H1 (cell line): ENCODE measurements at places on chromosomes 2 and 18.

GRCh38 chr2:72185206-72185605, 37.5 kb upstream of the CYP26B1 start:
- no peak overlapping the region for H3K4me3 ChIP-seq
- H3K4me1 ChIP-seq: no peaks in the 10 kb centered on the region
- H3K27ac ChIP-seq: no peak overlapping the region

DNA sequence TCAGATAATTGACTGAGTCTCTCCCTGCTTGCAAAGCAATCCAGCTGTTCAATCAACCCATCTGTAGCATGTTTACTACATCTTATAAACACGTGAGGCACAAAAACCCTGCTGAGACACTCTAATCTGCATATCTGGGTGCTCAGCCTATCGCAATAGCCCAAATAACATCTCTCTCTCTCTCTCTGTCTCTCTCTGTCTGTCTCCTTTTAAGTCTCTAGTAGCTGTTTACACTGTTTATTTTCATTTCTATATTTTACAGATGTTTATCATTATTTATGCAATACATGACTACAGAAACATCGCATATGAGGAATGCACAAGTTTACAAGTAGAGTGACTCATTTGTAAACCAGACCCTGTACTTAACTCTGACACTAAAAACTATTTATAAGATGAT, 422.1 kb upstream of the DSEL start:
- H3K27ac ChIP-seq: no peak overlapping the region
- no peak overlapping the region for H3K4me3 ChIP-seq
- no peaks in the 10 kb centered on the region for H3K36me3 ChIP-seq
- H3K4me1 ChIP-seq: no peaks in the 10 kb centered on the region

- no peak for DNase-seq
- H3K4me1 ChIP-seq: no peaks in the 10 kb centered on the region
- H3K36me3 ChIP-seq: no peaks in the 10 kb centered on the region; the same call in 1 of the 2 replicates
- H3K4me3 ChIP-seq: no peak overlapping the region
Measured at GRCh38 chr2:241443486-241444223, 64.7 kb downstream of the STK25 start.

DNA sequence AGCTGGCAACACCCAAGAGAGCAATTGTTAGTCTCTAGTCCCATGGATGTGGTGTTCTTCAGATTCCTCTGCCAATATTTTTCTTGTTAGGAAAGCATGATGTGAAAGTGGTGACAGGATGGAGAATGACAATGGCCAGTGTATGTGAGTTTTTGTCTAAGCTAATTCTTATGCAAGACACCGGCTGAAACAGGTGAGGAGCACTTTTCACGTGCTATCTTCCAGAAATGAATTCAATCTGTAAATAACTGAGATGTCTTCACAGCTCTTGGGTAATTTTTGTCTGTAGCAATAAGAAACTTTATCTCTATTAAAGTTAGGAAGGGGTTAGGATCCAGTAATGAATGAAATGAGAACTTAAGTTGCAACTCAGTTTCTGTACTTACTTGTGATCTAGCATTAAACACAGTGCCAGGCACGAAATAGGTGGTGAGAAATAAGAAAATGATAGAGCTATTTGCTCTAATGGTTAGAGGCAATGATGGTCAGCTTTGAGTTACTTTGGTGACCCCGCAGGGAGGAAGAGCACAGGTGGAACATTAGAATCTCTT, 676 bp upstream of the AGPS start:
- DNase-seq: no peak
- H3K36me3 ChIP-seq: no peaks in the 10 kb centered on the region

DNA sequence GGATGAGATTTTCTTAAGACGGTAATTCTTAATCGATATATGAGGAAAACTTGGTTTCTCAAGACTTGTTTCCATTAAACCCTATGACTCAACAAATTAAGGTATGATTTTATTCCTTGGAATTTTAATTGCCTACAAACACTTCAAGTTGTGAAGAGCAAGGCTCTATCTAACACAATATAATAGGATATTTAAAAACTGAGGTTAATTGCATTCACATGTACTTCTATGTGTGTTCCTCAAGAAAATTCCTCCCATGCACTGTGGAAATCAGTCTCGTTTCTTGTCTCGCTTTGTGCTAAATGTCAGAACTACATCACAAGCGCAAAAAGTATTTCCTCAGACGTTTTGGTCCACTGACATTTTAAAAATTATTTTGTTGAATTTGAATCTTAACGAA, 109.6 kb upstream of the UNC80 start:
- DNase-seq: no peak
- no peaks in the 10 kb centered on the region for H3K27me3 ChIP-seq
- H3K4me3 ChIP-seq: no peak overlapping the region
- no peaks in the 10 kb centered on the region for H3K36me3 ChIP-seq

- H3K4me3 ChIP-seq: no peak overlapping the region
- H3K27ac ChIP-seq: no peak overlapping the region
- H3K4me1 ChIP-seq: peaks cover 10% of the 10 kb centered on the region; the same call in 1 of the 2 replicates
- DNase-seq: no peak
- H3K36me3 ChIP-seq: no peaks in the 10 kb centered on the region
Measured at GRCh38 chr2:122663620-122664019, 908.2 kb downstream of the TSN start.

DNA sequence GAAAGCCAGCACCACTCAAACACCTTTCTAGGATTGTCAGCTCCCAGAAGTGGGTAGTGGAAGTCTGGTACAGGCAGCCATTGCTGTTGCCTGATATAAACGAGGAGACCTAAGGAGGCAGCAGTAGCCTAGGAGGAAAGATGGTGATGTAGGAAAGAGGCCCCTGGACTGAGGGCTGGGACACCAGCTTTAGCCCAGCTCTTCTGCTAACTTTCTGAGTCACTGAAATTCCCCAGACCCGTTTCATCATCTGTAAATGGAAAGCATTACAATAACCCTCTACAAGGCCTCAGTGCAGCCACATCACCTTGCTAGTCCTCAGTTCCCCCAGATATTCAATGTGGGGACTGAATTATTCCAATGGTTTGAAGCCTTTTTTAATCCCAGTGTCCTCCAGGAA, 336.5 kb downstream of the TNS1 start:
- no peaks in the 10 kb centered on the region for H3K27me3 ChIP-seq
- no peaks in the 10 kb centered on the region for H3K36me3 ChIP-seq
- H3K4me3 ChIP-seq: no peak overlapping the region

DNA sequence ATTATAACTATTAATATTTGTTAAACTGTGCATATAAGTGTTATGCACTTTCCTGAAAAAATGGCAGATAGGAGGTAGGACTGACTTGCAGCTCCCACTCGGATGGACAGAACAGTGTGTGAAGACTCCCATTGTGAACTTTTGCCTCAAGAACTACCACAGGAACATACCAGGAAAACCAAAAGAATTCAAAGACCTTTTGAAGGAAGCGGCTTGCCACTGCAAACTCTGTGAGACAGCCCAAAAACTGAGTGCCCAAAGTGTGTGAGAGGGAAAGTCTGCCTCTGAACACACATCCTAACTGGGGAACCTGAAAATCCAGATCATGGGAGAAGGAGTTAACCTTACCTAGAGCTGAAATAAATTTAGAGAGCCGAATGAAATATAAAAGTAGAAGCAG, 171.0 kb downstream of the ZBTB7C start:
- H3K36me3 ChIP-seq: no peaks in the 10 kb centered on the region
- no peaks in the 10 kb centered on the region for H3K4me1 ChIP-seq
- no peak for DNase-seq
- H3K27me3 ChIP-seq: no peaks in the 10 kb centered on the region
- no peak overlapping the region for H3K4me3 ChIP-seq

- no peak overlapping the region for H3K27ac ChIP-seq
- H3K4me1 ChIP-seq: no peaks in the 10 kb centered on the region
- no peak for DNase-seq
- H3K4me3 ChIP-seq: no peak overlapping the region
- no peaks in the 10 kb centered on the region for H3K27me3 ChIP-seq
Measured at GRCh38 chr2:84373391-84373790, 85.7 kb downstream of the SUCLG1 start.

GRCh38 chr2:45753381-45753780, 101.9 kb downstream of the PRKCE start:
- no peak for DNase-seq
- no peak overlapping the region for H3K27ac ChIP-seq
- no peaks in the 10 kb centered on the region for H3K27me3 ChIP-seq
- H3K4me3 ChIP-seq: no peak overlapping the region
